ENCODE measurements at places on chromosomes 5 and 9.

GRCh38 chr9:97924386-97924785, 2.1 kb upstream of the TRMO start:
- DNase-seq, result no peak

DNA sequence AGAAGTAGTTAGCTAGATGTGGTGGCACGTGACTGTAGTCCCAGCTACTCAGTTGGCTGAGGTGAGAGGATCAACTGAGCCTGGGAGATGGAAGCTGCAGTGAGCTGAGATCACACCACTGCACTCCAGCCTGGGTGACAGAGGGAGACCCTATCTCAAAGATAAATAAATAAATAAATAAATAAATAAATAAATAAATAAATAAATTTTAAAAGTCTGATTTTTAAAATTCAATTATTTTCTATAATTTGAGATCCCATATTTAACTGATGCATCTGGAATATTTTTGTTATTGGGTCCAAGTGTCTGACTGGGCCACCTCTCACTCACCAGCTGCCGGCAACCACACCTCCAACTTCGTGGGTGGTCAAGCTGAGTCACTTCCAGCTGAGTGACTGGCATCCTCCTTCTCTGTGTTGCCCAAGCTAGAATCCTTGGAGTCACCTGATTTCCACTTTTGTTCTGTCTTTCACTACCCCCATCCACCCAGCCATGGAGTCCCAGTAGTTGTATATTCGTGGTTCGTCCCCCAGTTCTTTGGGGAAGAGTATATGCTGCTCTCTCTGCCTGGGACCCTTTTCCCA, 70.9 kb downstream of the EGFLAM start:
- DNase-seq, result peak; percentile 76

GRCh38 chr9:98219364-98219716, 26.9 kb upstream of the CORO2A start:
- no peak for DNase-seq

DNA sequence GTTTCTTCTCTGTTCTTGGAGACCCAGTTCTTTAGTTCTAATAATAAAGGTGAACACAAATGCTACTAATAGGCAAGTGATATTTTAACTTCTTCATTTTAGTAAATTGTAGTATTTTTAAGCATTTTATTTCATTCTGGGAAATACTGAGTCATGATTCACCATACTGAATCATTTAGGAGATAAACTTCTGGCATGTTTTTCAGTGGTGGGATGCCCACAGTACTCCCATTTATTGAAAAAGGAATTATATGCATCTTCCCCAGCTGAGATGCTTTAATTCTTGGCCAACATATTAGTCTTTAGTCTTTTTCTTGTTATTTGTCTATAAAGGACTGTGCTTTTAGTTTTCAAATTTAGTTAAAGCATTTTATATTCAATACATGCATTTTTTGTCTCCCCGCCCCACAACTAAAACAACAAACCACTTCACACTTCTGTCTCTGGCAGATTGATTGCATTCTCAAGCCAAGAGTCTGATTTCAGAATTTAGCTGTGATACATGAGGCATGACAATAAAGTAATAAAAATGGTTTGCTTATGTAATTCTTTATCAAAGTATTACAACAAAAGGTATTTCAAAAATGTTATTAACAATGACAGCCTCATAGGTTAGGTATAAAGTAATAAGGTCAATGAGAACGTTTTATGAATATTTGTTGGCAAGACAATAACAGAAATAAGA, 125.2 kb upstream of the CDH18 start:
- no peak for DNase-seq

- DNase-seq, result no peak
These were observed 25.6 kb upstream of the NTNG2 start for GRCh38 chr9:132136151-132136780.
